Stimulated activated CD8-positive, alpha-beta memory T cell treated with anti-CD3 and anti-CD28 coated beads, Interleukin-4, amount 100 ng/mL, for 1 hour (primary cell): ENCODE measurements at places on chromosomes 5 and 9.

DNA sequence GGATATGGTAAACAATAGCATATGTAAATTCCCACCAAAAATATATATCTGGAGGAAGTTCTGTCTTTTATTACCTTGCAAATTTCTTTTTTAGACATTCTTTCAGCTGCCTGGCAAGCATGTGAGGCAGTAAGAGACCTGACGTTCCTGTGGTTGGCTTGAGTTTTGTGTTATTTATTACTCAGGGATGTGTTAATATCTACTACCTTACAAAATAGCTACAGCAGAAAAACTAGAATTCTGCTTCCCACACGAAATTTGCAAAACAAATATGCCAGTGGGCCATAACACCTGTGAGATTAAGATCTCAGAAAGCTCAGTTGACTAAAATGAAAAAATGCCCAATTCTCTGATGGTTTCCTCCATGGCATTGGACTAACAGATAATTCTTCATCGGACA lies 274.2 kb downstream of the TMEM167A start:
- no peak for DNase-seq

GRCh38 chr9:138045541-138046490 lies 168.2 kb downstream of the CACNA1B start:
- no peak for DNase-seq

GRCh38 chr5:151611127-151611775 lies 20.1 kb upstream of the FAT2 start:
- DNase-seq: no peak

DNA sequence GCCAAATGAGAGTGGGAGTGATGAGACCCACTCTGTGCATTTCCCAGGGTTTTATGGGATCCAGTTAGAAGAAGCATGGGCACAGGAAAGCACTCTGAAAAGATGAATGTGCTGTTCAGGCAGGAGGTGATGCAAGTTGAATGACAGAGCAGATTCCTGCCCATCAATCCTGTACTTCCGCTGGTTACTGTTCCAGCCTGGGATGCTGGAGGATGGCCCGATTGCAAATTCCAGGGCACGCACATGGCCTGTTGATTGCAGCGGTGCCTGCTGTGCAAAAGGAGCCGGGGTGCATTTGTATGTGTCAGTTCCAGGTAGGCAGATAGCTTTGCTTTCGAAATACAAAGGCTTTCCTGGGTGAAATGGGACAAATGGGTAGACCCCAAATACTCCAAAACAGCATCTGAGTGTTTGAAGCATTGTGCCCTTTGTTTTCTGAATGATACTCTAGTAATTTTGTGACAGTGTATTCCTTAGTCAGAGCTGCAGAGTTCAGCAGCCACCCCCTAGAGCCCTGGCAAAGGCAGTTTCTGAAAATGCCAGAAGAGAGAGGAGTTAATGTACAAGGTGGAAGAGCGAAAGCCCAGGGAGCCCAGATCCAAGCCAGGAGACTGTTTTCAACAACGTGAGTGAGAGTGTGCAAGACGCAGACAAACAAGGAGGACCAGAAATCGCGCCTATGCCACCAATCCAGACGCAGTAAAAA lies 454.2 kb upstream of the CLINT1 start:
- no peak for DNase-seq

DNA sequence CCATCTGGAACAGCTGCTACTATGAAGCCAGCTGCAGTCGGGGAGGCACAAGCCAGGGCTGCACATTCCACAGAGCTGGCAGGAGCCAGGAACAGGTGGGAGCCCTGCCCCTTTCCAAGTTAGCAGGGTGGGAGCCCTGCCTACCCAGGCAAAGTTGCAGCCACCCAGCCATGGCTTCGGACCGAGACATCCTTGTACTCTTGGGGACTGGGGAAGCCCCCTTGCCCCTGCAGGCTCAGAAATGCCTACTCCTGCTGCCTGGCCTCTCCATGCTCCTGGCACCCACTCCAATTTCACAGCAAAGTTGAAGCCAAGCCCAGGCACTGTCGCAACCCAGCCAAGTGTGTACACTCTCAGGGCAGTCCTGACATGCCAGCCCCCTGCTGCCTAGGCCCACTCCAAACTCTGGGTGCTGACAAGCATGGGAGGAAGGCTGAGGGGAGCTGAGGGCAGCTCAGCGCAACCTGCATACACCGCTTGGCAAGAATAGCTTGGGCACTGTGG lies 165.1 kb downstream of the RNF180 start:
- DNase-seq: no peak

DNA sequence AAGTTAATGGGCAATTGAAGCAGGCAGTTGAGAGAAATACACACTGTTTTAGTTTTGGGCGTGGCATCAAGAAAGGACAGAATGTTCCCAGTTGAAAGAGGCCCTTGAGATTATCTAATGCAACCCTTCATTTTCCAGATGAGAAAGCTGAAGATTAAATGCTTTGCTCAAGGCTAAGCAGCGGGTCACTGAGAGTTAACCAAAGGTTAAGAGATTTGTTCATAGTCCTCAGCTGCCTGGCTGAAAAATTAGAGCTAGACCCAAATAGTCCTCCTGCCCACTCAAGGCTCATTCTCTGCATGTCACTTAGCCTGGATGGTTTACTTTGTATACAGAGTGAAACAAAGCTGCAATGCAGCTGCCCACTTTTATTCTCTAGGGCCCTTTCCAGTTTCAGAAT lies 46.7 kb upstream of the MAMDC2 start:
- DNase-seq: no peak

DNA sequence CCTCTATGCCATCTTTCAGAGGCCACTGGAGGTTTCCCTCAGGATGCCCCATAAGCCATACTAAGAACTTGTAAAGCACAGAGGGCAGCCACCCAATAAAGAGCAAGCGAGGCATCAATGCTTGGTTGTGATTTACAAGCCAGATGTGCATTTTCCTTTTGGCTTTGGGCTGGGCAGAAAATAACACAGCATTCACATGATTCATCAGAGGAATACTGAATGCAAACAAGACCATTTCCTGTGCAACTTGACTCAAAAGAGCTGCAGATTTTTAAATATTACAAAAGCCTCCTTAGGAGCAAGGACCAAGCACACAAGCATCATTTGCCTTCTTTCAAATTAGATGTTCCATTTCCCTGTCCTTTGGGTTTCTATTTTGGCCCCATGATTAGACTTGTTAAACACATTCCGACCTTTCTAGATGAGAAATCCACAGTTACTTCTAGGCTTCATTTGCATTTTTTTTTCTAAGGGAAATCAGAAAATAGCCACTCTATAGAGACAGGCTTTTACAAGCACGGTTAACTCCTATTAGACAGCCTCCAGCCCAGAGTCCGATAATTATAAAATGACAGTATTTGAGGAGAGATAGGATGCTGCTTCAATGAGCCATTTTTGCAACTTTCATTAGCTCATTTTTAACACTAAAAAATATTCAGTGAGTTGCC lies 207.8 kb downstream of the SEMA5A start:
- DNase-seq: no peak

GRCh38 chr5:173963867-173964441 lies 25.0 kb upstream of the C5orf47 start:
- DNase-seq: no peak

- no peak for DNase-seq
Measured at GRCh38 chr9:133944746-133945135, 47.4 kb downstream of the VAV2 start.

DNA sequence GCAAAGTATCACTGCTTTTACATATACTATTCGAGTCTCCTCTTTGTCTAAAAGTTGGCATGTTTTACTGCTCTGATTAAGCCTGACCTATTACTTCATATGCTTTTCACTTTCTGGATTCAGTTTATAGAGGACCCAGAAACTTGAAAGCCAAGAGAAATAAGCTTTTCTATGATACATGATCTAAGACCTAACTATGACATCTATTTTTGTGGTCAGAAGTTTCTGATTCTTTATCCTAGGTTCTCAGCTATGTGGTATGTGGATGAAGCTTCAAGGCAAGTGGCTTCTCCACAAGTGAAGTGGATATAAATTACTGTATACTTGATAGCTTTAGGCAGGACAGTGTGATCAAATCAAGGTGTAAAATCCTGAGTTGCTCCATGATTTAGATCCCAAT lies 6.3 kb downstream of the EDIL3 start:
- DNase-seq: no peak
